ENCODE measurements at places on chromosomes 3 and 15.

GRCh38 chr15:29143909-29144635 lies 125.5 kb downstream of the NSMCE3 start:
- no peak for DNase-seq

DNA sequence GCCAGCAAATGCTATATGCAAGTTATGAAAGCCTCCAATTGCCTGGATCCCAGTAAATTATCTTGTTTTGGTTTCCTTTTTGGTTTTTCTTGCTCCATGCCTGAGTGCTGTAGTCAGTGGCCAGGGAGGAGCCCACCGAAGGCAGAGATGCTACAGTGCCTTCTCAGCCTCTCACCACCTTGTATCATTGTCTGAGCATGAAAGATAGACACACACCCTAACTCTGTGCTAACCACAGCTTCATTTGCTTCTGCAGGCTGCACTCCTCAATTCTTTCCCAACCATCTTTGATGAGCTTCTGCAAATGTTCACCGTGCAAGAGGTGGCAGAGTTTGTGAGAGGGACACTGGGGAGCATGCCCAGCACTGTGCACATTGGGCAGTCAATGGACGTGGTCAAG lies 114.5 kb upstream of the MANF start:
- no peak for DNase-seq

- DNase-seq, result no peak
These were observed 32.1 kb upstream of the TRPM7 start for GRCh38 chr15:50718700-50719125.

DNA sequence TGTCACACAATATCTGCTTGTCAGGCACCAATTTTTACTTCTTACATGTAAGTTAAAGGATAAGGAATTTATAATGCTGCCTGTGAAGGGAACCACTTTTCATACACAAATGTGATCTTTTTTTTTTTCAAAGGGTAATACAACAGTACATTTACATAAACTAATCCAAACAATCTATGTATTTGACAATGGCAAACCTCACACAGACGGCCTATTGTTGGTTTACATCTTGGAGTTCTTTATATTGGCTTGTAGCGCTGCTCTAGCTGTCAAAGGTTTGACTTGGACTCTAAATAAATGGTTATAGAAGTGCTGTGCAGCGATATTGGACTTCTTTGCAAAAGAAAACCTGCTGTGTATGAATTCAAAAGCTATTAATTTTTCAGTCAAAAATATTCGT lies 598.0 kb downstream of the FOXP1 start:
- DNase-seq, result no peak

DNA sequence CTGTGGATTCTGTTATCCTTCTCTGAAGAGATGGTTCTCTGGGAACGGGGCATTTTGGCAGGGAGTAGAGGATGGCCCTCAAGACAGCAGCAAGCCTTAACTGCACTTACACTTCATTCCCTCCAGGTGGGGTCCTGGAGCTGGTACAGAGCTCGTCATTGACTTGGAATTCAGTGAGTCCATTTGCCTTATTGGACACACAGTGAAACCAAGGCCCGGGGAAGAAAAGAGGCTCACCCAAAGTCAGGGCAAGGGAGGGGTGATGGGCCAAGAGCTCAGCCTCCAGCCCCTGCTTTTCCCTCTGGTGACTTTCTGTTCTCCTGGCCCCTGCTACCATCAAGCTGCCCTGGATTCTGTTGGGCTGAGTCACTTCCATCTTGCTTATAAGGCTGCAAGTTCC lies 125.6 kb downstream of the ETFA start:
- peak; percentile 13 for DNase-seq

DNA sequence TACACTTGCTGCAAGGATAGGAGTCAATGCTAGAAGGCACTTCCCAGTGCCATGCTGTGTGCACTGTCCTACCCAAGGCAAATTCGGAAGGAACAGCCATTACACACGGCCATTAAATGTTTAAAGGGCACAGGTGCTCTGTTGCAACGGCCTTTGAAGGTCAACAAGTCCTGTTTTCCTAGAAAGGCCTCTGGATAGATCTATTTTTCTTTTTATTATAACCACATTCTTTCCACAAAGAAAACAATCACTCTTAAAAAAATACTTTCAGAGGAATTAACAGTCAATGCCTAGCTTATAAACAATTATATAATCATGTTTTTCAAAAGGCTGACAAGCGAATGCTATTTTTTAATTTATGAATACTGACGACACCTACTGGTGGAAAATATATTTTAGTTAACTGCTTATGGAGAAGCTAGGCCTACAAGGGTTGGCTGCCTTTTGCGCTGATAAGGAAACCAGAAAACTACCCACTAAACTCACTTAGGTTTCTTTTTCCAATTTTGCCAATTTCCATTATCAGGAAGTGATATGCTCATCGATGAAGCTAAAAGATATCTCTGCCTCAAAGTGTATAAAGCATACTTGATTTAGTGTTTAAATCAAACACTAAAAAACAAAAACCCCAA lies 2.4 kb downstream of the ARHGEF3 start:
- peak; percentile 86 for DNase-seq

- DNase-seq, result no peak
These were observed 78.4 kb downstream of the B3GNT5 start for GRCh38 chr3:183331498-183331897.
